ENCODE measurements at places on chromosomes 1 and 21. TPM values are rescaled to one million over a fixed set of nuclear protein-coding genes. Genes with fewer than 3 reads are reported as not detected.

GRCh38 chr1:42214447-42214871 lies 49.9 kb upstream of the GUCA2A start:
- DNase-seq = no peak

DNA sequence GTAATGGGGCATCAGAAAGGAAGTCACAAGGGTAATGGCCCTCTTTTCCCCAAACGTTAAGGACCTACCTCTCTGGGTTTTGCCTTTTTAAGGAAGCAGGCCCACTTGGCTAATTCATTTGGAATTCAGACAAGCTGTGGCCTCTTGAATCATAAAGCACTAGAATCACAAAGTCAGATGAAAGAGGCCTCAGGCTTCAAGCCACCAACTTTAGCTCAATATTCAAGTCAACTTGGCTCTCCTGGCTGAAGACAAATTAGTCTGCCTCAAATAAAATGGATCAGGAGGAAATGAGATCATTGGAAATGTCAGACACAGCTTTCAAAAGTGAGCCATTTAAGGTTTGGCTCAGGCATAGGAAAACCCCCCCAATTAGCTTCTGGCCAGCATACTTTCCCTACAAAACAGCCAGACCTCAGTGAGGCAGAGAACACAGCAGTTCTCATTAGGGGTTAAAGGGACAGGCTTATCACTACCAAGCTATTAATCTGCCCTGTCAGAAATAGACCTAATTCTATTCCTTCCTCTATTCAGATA lies 34.3 kb downstream of the SLC35D1 start:
- no peak for DNase-seq

GRCh38 chr1:200972985-200973742 lies 50.4 kb downstream of the KIF21B start:
- no peak for DNase-seq

DNA sequence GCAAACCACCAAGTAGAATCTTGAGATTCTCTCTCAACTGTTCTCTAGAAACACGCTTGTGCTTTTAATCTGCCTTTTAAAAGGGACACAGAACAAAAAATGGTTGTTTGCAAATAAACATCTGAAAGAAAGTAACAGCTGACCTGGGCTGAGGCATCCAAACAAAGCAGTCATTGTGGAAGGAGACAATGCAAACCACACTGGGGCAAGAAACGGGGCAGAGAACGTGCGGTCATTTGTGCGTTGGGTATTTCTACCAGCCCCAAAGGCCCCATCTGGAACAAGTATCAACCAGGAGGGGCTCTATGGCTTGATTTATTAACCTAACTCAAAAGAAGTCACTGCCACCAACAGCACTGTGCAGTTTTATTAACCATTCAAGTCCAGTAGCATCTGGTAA lies 6.0 kb downstream of the STMN1 start:
- DNase-seq = no peak

DNA sequence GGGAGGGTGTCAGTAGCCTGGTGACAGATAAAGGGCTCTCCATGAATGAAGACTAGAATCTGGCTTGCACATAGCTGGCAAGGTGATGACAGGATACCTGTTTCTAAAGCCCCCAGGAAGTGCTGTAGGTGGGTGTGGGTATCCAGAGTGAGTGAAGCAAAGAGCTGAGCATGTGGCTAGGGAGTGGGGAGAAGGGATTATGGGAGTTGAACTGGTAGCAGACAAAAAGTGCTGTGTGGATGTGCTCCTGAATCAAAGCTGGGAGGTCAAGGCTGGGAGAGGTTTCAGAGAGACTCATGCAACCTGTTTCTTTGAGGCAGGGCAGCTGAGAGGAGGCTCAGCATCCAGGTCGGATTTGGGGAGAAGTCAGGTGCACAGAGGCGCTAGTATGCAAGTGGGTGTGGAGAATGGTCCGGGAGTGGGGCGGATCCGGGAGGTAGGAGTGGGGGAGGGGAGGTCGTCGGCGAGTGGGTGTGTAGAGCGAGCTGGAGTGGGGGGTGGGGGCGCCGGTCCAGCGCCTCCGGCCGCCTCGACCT lies 600 bp downstream of the ASTN1 start:
- DNase-seq = no peak

- DNase-seq = no peak
Measured at GRCh38 chr1:97209381-97209957, 487.9 kb downstream of the PTBP2 start.

GRCh38 chr1:228530951-228531731 lies 44.0 kb downstream of the RNF187 start:
- DNase-seq = no peak

GRCh38 chr21:38478782-38479181 lies 19.5 kb downstream of the ERG start:
- DNase-seq = no peak

DNA sequence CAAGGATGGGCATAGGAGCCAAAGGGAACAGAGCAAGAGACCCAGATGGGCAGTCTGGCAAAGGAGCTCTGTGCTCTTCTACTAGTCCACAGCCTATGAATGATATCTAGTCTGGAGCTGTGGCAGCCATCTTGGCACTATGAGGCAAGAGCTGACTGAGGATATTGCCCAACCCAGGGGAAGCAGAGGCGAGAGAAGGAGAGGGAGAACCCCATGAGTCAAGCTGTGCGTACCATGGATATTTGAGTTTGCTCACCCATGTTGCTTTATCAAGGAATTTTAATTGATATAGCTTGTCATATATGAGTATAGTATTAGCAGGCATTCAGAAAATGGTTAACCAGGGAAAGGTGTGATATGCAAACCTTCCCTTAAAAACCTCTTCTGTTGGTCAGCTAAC lies 420.9 kb downstream of the PRDM2 start:
- DNase-seq = no peak

DNA sequence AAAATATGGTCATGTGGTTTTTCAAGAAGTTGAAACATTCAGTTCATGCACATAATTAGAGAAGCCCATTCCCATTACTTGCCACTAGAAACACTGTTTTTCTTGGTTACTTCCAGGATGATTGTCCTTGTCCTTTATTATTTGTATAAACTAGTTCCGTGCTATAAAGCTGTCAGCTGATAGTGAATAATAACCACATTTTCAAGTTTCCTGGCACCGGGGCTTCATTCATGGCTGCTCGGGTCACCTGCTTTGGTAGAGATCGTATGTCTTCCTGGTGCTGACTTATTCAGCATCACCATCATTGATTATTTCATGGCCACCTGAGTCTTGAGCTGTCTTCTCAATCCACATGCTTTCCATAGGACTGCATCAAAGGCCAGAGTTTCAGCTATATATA lies 62.9 kb upstream of the ZNF326 start:
- DNase-seq = no peak

DCST1 gene
- not detected for total RNA-seq

OR2AK2 gene
- total RNA-seq = not detected

PLEKHA6 gene
- total RNA-seq = 0.17 TPM

HSD11B1 gene
- total RNA-seq = 6.7 TPM

TTLL10 gene
- total RNA-seq = not detected

DNAJC6 gene
- 2.6 TPM for total RNA-seq

FRRS1 gene
- total RNA-seq = 0.52 TPM

AHCYL1 gene
- 70.0 TPM for total RNA-seq

All from activated naive CD4-positive, alpha-beta T cell treated with anti-CD3 and anti-CD28 coated beads for 36 hours (primary cell).